ENCODE measurements at places on chromosomes 5 and 9.
A peak's percentile ranks its signal among the peaks of the same experiment; 100 is the strongest.

GRCh38 chr9:137602661-137603060, 2.8 kb upstream of the ARRDC1 start:
- DNase-seq, result no peak

GRCh38 chr5:72486371-72486770, 20.8 kb downstream of the ZNF366 start:
- DNase-seq, result no peak

GRCh38 chr9:97386733-97387503, 25.0 kb upstream of the TDRD7 start:
- peak; percentile 75 for DNase-seq

- DNase-seq, result no peak
Observed at GRCh38 chr5:139263536-139263935, 30.0 kb upstream of the MATR3 start.

GRCh38 chr5:172906436-172906835, 52.8 kb upstream of the RPL26L1 start:
- DNase-seq, result no peak

- DNase-seq, result no peak
Observed at GRCh38 chr5:6435356-6435755, 13.3 kb upstream of the UBE2QL1 start.

DNA sequence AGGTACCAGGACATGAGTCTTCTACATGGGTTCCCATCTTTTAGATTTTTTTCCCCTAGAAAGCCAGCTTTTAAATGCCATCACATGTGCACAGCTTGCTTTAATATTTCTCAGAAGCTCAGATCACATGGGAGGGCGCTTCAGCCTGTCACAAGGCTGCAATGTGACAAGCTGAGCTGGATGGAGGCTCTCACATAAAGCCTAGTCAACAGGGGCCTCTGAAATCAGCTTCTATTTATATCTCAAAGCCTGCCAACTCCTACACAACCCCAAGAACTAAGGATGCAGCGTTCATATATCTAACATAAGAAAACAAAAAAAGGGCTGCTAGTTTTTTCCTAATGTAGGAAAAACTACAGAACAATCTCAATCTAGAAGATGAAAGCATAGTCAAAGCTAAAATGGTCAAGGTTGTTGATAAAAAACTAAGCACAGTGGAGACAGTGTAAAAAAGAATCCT, 2.3 kb downstream of the ZFAND5 start:
- DNase-seq, result no peak

DNA sequence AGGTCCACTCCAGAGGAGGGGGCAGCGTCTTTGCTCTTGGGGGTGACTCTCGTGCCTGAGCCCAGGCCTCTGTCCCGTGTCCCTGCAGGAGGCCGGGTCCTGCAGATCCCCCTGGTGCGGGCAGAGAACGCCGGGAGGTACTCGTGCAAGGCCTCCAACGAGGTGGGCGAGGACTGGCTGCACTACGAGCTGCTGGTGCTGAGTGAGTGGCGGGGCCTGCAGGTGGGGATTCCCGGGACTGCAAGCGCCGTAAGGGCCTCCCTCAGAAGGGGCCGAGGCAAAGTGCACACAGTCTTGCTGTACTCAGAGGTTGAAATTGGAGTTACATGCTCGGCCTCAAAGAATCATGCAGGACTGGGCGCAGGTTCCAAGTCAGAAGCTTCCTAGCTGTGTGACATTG, 62.7 kb upstream of the ASS1 start:
- DNase-seq, result no peak

- no peak for DNase-seq
Observed at GRCh38 chr5:72452515-72453245, 54.5 kb downstream of the ZNF366 start.

DNA sequence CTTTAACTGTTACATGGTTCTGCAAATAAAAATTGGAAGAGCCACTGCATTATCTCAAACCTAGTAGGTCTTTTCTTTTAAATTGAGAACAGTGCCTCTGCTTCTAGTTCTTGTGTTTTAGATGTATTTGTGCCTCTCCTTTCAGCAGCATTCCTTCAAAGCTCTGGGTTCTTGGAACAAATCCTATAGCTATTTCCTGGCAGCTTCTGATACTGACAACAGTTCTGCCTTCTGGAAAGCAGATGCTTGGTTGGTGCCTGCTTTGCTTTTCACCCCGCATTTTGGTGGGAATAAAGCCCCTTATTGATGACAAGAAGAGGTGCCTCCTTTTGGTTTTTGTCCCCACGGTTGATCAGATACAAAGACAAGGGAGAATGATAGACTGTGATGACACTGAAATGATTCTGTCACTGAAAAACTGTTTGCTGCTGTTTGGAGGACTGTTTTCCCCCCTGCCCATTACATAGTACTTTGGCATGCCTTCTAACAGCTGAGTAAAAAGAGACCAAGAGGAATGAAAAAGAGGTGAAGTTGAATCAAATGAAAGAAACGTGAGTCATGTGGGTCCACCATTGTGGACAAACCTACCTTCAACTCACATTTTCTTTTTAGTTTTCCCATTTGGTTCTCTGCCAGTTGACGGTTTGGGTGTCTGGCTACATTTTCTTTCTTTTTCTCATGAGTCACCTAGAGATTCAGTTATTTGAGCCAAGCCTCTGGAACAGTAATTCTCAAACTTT, 5.6 kb downstream of the PTCD2 start:
- no peak for DNase-seq

- no peak for DNase-seq
Observed at GRCh38 chr5:96439477-96440184, 6.6 kb upstream of the PCSK1 start.

DNA sequence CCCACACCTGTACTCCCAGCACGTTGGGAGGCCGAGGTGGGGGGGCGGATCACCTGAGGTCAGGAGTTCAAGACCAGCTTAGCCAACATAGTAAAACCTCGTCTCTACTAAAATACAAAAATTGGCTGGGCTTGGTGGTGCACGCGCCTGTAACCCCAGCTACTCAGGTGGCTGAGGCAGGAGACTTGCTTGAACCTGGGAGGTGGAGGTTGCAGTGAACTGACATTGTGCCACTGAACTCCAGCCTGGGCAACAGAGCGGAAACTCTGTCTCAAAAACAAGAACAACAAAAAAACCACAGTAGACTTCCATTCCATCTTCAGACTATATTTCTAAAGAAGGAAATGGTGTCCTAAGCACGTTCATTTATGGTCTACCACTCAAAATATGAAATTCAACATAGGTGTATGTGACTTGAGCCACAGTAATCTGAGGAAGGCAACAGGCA, 14.2 kb upstream of the SERINC5 start:
- DNase-seq, result no peak

GRCh38 chr5:455806-456205, 12.8 kb downstream of the EXOC3 start:
- no peak for DNase-seq

GRCh38 chr5:3593771-3594509, 1.7 kb upstream of the IRX1 start:
- DNase-seq, result no peak

DNA sequence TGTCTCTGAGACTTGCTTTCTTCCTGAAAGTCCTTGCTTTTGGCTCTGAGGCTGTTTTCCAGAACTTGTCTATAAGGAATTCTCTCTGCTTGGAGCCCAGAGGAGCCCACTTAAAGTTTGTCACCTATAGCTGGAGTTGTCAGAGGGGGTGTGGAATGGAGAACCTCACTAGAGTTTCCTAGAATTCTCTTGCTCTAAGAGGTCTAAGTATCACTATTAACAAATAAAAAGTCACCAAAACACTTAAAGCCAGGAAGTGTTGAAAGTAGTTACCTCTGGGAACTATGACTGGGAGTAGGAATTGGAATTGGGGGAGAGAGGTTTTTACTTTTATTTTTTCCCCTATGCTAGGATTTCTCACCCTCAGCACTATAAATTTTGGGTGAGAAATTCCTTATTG, 15.0 kb downstream of the SIT1 start:
- no peak for DNase-seq

Measured in effector memory CD8-positive, alpha-beta T cell (primary cell).